ENCODE measurements at places on chromosomes 11 and 22.

GRCh38 chr11:33214767-33215166, 42.4 kb upstream of the HIPK3 start:
- no peak for DNase-seq

DNA sequence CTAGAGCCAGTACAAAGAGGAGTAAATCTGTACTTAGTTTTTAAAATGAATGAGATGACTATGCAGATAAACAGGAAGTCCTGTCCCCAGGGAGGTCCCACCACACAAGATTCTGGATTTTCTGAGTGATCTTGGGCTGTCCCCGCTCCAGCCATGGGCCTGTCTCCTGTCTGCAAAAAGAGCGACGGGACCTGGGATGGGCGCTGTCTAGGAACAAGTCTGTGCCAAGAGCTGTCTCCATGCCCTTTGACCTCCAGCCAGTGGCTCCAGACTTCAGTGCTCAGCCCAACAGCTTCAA, 6.0 kb downstream of the CSNK1E start:
- DNase-seq = no peak

DNA sequence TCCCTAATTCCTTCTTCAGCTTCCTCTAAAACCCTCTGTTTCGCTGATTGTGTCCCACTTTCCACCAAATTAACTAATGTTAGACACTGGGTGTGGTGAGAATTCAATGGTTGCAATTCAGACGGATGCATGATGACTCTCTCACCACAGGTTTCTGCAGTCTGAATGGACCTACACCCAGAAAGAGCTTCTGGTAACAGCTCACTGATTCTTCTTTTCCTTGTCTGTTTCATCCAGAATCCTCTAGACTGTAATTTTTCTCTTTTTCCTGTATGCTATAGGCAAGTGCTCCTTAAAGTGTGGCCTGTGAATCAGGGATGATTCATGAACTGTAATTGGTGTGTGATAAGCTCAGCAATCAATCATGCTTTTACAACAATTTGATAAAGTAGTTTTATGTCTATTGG, 18.1 kb downstream of the MMP10 start:
- DNase-seq = no peak

GRCh38 chr22:24429411-24430365, 2.3 kb downstream of the ADORA2A start:
- DNase-seq = peak; percentile 67

GRCh38 chr11:63032457-63032856, 16.8 kb upstream of the SLC22A8 start:
- DNase-seq = no peak

DNA sequence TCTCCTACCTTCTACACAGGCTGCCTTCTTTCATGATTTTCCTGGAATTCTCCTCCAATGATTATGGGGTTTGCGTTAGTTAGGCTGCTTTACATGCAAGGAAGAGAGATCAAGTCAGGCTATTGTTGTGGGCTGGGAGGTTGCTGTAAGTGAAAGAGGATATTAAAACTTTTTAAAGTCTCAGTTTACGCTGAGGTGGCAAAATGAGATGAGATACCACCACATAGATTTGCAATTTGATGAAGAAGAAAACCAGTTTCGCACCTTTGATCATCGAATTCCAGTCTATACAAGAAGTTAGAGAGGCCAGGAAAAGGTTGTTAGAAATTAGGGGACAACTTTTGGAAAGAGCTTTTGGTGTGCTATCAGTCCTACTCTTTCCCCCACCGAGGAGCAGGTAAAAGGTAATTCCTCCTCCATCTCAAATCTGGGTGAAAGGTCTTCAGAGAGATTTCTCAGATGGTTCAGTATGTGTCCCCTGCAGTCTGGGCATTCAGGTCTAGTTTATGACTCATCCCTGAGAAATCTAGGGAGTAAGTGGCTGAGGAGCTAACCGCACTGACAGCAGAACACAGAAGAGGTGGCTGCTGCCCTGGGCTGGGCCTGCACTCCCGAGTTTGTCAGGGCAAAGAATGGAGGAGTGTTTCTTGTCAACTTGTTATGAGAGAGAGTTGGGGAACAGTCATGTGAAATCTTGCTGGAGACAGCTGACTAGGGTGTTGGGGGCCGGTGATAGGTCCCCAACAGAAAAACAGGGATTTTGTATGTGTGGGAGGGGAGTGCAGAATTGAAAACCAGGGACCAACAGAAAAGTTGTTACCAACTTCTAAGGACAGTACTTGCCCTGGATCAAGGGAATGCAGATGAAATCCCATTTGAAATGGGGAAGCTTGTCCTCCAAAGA, 34.7 kb downstream of the CCDC83 start:
- no peak for DNase-seq

DNA sequence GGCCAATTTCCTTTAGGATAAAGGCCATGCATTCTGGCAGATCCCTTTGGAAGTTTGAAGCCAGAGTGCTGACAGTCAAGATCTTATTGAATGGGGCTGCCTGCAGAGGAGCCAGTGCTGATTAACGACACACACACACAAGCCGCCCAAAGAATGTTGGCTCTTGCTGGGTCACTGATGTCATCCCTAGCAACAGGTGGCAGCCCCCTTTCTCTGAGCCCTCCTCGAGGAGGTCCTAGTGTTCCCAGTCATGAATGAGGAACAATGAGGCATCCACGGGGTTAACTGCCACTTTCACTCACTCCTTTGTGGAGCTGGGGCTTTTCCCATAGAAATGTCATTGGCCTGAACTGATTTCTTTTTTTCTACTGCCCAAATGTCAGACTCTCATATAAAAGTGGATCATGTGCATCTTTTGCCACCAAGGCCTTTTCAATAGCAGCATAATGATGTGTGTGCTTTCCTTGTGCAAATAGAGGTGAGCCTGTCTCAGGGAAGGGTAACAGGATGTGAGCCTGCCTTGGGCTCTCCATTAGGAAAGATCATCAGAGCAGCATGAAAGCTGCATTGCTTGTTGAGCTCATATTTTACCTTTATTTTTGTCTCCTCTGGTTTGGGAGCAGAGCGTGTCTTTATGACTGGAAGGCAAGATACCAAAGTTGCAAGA, 301.8 kb upstream of the MTNR1B start:
- DNase-seq = no peak

GRCh38 chr11:111785886-111786412, 19.8 kb upstream of the PPP2R1B start:
- DNase-seq = no peak

GRCh38 chr11:110119317-110119716, 26.1 kb downstream of the ZC3H12C start:
- no peak for DNase-seq

- DNase-seq = no peak
Measured at GRCh38 chr11:62143727-62144126, 19.9 kb downstream of the INCENP start.

DNA sequence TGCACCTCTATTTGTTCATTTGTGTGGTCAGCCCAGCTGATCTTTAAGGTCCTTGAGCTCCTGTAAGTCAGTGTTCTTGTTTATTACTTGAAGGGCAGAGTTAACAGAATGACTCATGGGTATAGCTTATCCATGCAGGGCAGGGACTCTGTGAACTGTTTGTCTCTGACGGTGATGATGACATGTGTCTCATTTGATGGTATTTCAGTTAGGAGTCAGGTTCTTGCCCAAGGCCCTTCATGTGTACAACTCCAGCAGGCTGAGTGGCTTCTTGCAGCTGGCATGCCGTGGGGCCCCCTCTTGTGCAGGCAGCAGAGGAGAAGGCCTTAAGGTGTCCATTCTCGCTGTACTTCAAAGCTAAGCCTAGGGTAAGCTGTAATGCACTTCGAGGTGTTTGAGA, 165.1 kb downstream of the DBX1 start:
- DNase-seq = no peak

Measured in stimulated activated CD4-positive, alpha-beta T cell treated with anti-CD3 and anti-CD28 coated beads, Interleukin-4, amount 100 ng/mL, for 24 hours (primary cell).